Activated naive CD8-positive, alpha-beta T cell treated with anti-CD3 and anti-CD28 coated beads, Interleukin-2, amount 50 U/mL, for 24 hours (primary cell): ENCODE measurements at places on chromosomes 5 and 9.
A peak's percentile ranks its signal among the peaks of the same experiment; 100 is the strongest.

GRCh38 chr9:104860263-104860662, 67.7 kb downstream of the ABCA1 start:
- no peaks in the 10 kb centered on the region for H3K27me3 ChIP-seq
- peaks cover 6% of the 10 kb centered on the region for H3K4me1 ChIP-seq
- H3K27ac ChIP-seq: no peak overlapping the region
- H3K36me3 ChIP-seq: peaks cover 3% of the 10 kb centered on the region

DNA sequence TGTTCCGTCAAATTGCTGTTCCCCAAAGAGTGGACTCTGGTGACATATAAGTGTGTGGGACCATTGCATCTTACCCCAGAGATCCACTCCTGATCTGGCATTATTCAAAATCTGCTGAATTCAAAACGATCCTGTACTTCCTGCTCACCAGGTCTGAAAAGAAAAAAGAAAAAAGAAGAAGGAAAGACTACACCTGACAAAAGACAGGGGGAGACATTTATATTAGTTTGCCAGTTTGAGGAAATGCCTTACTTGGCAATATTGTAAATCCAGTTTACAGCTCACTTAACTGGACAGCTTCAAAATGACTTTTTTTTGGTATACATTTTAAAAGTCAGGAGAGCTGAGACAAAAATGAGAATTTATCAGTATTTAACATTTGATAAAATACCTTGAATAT, 15.0 kb upstream of the GRHPR start:
- DNase-seq: no peak
- peaks cover 2% of the 10 kb centered on the region for H3K36me3 ChIP-seq
- H3K27me3 ChIP-seq: no peaks in the 10 kb centered on the region
- no peak overlapping the region for H3K4me3 ChIP-seq

DNA sequence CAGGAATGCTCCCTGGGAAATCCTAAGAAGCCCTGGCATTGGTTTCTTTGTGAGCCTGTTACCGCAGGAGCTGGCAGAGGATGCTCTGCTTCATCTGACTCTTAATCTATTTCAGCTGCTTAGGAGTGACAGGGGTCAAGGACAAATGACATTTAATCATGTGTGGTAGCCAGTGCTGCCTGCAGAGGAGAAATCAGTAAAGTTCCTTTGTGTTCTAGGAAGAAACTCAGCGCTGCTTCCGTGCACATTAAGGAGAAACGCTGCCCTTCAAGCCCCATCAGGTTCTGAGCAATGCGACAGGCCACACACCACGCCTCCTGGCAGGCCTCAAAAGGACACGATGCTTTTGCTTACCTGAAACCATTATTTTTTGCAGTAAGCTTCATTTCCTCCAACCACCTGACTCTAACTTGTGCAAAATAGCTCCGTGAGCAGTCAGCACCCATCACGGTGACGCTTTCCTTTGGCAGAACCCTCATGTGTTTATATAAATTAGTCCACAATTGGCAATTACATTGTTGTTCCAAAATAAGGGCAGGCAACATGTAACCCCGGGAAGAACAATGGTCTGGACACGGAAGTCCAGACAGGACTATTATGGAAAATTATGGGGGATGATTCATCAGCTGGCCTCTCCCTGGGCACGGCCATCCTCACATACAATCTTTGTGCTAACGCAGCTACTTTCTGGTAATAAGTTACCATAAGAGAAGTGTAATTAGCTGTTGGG, 387.9 kb upstream of the DAP start:
- H3K4me3 ChIP-seq: no peak overlapping the region
- peaks cover 8% of the 10 kb centered on the region for H3K27me3 ChIP-seq
- no peaks in the 10 kb centered on the region for H3K36me3 ChIP-seq
- peaks cover 2% of the 10 kb centered on the region for H3K4me1 ChIP-seq

- no peak overlapping the region for H3K4me3 ChIP-seq
- DNase-seq: no peak
- no peaks in the 10 kb centered on the region for H3K36me3 ChIP-seq
- no peak overlapping the region for H3K27ac ChIP-seq
- H3K4me1 ChIP-seq: no peaks in the 10 kb centered on the region
Measured at GRCh38 chr5:167710444-167711073, 580.9 kb upstream of the WWC1 start.

GRCh38 chr5:95773335-95774059, 42.4 kb downstream of the RHOBTB3 start:
- no peaks in the 10 kb centered on the region for H3K36me3 ChIP-seq
- no peaks in the 10 kb centered on the region for H3K27me3 ChIP-seq
- H3K27ac ChIP-seq: no peak overlapping the region
- DNase-seq: no peak

DNA sequence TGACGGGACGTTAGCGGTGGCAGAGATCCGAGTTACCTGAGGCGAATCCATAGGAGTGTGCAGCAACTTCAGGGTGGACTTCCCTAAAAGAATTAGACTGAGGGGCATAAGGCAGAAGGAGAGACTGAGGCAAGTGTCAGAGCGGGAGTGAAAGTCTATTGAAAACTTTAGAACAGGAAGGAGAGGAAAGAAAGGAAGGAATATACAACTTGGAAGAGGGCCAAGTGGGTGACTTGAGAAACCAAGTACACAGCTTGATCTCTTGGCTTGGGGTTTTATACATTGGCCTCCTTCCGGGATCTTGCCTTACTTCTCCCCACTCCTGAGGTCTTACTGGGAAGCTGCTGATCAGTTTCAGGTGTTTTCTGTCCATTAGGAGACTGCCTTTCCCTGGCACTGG, 84.9 kb downstream of the SNX18 start:
- peaks cover 4% of the 10 kb centered on the region for H3K36me3 ChIP-seq
- H3K27me3 ChIP-seq: no peaks in the 10 kb centered on the region
- H3K27ac ChIP-seq: no peak overlapping the region
- H3K4me1 ChIP-seq: no peaks in the 10 kb centered on the region
- H3K4me3 ChIP-seq: no peak overlapping the region

DNA sequence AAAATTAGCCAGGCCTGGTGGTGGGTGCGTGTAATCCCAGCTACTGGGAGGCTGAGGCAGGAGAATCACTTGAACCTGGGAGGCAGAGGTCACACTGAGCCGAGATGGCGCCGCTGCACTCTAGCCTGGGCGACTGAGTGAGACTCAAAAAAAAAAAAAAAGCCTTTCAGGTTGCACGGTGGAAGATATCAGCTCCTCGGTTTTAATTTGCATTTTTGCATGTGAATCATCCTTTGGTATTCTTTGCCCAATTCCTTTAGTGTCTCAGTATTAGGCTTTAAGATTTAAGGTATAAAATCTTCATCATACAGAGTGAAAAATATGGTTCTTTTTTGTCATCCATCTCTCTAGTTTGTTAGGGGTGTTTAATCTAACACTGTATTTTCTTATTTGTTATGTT, 173.6 kb upstream of the S1PR3 start:
- peaks cover 22% of the 10 kb centered on the region for H3K27me3 ChIP-seq
- no peak for DNase-seq
- H3K27ac ChIP-seq: no peak overlapping the region
- no peak overlapping the region for H3K4me3 ChIP-seq
- no peaks in the 10 kb centered on the region for H3K36me3 ChIP-seq

GRCh38 chr5:77409870-77410621, 82.1 kb downstream of the WDR41 start:
- H3K27ac ChIP-seq: no peak overlapping the region
- H3K4me1 ChIP-seq: no peaks in the 10 kb centered on the region
- no peaks in the 10 kb centered on the region for H3K36me3 ChIP-seq
- no peak overlapping the region for H3K4me3 ChIP-seq
- peaks cover 12% of the 10 kb centered on the region for H3K27me3 ChIP-seq

- no peaks in the 10 kb centered on the region for H3K27me3 ChIP-seq
- DNase-seq: no peak
- H3K4me1 ChIP-seq: peaks cover 39% of the 10 kb centered on the region
- H3K36me3 ChIP-seq: peaks cover 8% of the 10 kb centered on the region
- no peak overlapping the region for H3K4me3 ChIP-seq
Measured at GRCh38 chr5:131245312-131245711, 18.5 kb upstream of the CDC42SE2 start.

GRCh38 chr5:88952996-88953643, 70.1 kb upstream of the MEF2C start:
- H3K36me3 ChIP-seq: peaks cover 1% of the 10 kb centered on the region
- no peak overlapping the region for H3K27ac ChIP-seq
- H3K4me1 ChIP-seq: no peaks in the 10 kb centered on the region
- H3K4me3 ChIP-seq: no peak overlapping the region

GRCh38 chr5:179149278-179149677, 89.1 kb downstream of the ZNF354C start:
- no peaks in the 10 kb centered on the region for H3K27me3 ChIP-seq
- H3K4me1 ChIP-seq: peaks cover 16% of the 10 kb centered on the region
- DNase-seq: no peak
- H3K36me3 ChIP-seq: peaks cover 1% of the 10 kb centered on the region

DNA sequence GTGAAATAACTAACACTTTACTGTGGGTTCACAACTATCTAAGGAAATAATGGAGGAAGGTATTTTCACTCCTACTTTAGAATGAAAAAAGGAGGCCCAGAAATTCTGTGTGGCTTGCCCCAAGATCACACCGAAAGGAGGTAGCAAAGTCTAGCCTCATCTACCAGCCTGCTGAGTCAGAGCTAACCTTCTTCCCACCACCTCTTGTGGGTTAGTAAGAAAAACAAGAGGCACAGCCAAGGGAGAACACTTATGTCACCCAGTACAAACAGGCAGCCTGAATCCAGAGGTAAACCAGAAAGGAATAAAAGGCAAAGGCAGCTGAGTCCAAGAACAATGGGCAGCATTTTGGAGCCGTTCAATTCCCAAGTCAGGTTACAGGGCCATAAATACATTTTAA, 91.9 kb upstream of the RASEF start:
- no peak overlapping the region for H3K4me3 ChIP-seq
- no peaks in the 10 kb centered on the region for H3K4me1 ChIP-seq
- no peak for DNase-seq
- no peaks in the 10 kb centered on the region for H3K36me3 ChIP-seq

- DNase-seq: no peak
- H3K4me3 ChIP-seq: no peak overlapping the region
- H3K27me3 ChIP-seq: no peaks in the 10 kb centered on the region
Measured at GRCh38 chr5:161093100-161093499, 241.1 kb upstream of the ATP10B start.

GRCh38 chr9:134670042-134670525, 28.5 kb downstream of the COL5A1 start:
- no peak for DNase-seq
- peaks cover 2% of the 10 kb centered on the region for H3K4me1 ChIP-seq
- no peak overlapping the region for H3K27ac ChIP-seq
- no peaks in the 10 kb centered on the region for H3K36me3 ChIP-seq
- no peak overlapping the region for H3K4me3 ChIP-seq

- H3K4me3 ChIP-seq: no peak overlapping the region
- peak; percentile 75 for DNase-seq
- H3K27ac ChIP-seq: no peak overlapping the region
Measured at GRCh38 chr9:91734371-91734981, 215.6 kb downstream of the ROR2 start.

DNA sequence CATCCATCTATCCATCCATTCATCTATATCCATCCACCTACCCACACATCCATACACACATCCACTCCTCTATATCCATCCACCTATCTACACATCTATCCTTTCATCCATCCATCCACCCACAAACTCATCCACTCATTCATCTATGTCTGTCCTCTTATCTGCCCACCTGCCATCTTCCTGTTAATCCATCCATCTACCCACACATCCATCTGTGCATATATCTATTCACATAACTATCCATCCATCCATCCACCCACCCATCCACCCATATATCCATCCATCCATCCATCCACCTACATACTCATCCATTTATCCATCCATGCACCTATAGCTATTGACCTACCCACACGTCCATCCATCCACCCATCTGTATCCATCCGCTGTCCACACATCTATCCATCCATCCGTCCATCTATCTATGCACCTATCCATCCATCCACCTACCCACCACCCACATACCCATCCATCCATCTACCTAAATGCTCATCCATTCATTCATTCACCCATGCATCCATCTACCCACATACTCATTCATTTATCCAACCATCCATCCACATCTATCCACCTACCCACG, 182.1 kb upstream of the TBC1D2 start:
- DNase-seq: no peak
- H3K4me3 ChIP-seq: no peak overlapping the region
- no peak overlapping the region for H3K27ac ChIP-seq
- no peaks in the 10 kb centered on the region for H3K36me3 ChIP-seq
